ENCODE measurements at places on chromosomes 3 and 15.
A peak's percentile ranks its signal among the peaks of the same experiment; 100 is the strongest.

GRCh38 chr3:58004973-58005372 is 3.2 kb upstream of the FLNB start:
- DNase-seq: no peak

DNA sequence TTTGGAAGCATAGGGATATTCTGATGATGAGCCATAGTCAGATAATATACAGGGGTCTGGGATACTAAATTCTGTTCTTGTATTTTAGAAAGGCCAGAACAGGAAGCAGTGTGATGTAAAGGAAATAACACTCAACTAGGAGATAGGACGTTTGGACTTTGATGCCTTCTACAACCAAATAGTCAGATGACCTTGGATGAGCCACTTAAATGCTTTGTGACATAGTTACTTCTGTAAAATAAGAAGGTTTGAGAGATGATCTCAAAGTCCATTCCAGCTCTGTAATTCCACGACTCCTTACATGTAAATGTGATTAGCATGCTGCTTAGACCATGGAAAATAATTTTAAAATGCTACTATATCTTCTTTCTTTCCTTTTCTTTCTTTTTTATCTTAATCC is 29.5 kb upstream of the CCDC54 start:
- no peak for DNase-seq

DNA sequence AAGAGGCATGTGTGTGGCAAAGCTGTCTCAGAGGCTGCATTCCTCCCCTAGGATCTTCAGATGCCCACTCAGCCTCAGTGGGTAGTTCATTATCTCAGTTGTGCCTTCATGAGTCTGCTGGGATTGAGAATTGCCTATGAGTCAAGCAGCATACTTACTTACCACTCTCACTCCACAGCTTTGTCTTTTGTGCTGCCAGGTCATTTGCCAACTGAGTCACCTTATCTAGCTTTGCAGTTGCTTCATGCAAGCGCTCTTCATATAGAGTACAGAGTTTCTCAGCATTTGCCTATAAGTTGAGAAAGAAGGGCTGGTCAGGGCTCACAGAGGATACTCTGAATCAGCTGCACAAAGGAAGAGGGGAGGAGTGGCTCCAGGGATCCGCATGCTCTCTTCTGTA is 89.5 kb downstream of the MYH15 start:
- DNase-seq: peak; percentile 38

DNA sequence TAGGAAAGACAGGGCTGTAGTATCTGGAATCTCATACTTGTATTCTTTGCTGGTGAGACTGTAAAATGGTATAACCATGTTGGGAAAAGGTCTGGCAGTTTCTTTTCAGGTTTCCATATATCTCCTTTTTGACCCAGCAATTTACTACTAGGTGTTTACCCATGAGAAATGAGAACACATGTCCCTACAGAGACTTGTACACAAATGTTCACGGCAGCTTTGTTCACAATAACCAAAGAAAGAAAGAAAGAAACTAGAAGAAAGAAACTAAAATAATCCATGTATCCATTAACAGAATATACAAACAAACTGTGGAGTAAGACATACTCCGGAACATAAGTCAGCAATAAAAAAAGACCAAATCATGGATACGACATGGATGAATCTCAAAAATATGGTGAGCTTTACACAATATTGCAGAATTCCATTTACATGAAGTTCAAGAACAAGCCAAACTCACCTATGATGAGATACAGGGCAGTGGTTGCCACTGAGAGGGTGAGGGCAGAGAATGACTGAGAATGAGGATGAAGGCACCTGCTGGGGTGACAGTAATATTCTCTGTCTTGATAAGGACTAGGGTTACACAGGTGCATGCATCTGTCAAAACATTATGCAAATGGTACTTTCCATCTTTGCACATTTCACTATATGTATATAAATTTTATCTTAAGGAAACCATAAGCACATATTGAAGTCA is 2.7 kb downstream of the RFTN1 start:
- no peak for DNase-seq

- no peak for DNase-seq
Measured at GRCh38 chr15:70277556-70277955, 179.8 kb upstream of the TLE3 start.

DNA sequence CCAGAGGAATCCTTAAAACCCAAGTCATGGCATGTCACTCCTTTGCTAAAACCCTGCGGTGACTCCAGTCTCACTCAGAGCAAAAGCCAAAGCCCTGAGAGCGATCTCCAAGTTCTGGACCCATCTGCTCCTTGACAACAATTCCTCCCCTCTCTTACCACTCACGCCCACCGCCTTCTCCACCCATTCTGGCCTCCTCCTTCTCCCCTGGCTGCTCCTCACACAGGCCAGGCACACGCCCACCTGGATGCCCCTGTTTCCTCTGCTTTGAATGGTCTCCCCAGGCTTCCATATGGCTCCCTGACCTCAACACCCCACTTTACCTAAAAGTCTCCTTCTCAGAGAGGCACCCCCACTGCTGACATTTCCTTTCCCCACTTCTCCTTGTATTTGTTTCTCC is 146.1 kb upstream of the LINGO1 start:
- DNase-seq: no peak

GRCh38 chr3:145557405-145557804 is 603.6 kb downstream of the PLOD2 start:
- DNase-seq: no peak

GRCh38 chr3:113234028-113234427 is 22.7 kb downstream of the BOC start:
- DNase-seq: no peak

DNA sequence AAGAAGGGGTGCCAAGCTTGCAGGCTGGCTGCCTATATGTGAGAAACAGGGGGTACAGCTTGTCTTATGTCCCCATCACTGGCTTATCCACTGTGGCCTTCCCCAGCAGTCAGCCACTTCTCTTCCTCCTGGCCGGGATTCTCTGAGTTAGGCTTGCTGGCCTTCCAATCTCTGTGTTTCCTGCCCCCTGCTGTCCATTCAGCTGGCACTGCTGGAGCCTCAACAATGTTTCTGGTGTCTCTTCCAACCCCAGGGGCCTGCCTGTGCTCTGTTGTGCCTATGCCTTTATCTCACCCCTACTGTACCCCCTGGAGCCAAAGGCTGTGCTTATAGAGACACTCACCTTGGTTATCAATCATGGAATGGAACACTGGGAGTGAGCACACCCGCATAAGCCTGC is 36.5 kb downstream of the ANAPC13 start:
- DNase-seq: no peak

- DNase-seq: no peak
Measured at GRCh38 chr3:133862161-133862560, 33.5 kb downstream of the RAB6B start.

All from epithelial cell of proximal tubule (primary cell).